ENCODE measurements at places on chromosomes 5 and 9.

DNA sequence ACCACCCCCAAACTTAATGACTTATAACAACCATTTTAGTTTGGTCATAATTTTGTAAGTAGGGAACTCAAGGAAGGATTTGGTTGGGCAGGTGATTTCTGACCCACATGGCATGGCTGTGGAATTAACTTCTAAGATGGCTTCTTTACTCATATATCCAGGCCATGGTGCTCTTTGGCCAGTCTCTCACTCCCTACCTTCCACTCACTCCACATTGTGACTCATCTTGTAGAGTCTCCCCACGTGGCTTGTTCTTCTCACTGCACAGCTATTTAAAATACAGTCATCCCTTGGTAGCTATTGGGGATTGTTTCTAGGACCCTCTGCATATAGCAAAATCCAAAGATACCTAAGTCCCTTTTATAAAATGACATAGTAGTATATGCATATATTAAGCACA is 76.6 kb upstream of the MAST4 start:
- no peak for DNase-seq

DNA sequence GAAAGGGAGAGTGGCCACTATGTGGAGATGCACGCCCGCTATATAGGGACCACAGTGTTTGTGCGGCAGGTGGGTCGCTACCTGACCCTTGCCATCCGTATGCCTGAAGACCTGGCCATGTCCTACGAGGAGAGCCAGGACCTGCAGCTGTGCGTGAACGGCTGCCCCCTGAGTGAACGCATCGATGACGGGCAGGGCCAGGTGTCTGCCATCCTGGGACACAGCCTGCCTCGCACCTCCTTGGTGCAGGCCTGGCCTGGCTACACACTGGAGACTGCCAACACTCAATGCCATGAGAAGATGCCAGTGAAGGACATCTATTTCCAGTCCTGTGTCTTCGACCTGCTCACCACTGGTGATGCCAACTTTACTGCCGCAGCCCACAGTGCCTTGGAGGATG is 19.8 kb downstream of the RGMB start:
- no peak for DNase-seq

DNA sequence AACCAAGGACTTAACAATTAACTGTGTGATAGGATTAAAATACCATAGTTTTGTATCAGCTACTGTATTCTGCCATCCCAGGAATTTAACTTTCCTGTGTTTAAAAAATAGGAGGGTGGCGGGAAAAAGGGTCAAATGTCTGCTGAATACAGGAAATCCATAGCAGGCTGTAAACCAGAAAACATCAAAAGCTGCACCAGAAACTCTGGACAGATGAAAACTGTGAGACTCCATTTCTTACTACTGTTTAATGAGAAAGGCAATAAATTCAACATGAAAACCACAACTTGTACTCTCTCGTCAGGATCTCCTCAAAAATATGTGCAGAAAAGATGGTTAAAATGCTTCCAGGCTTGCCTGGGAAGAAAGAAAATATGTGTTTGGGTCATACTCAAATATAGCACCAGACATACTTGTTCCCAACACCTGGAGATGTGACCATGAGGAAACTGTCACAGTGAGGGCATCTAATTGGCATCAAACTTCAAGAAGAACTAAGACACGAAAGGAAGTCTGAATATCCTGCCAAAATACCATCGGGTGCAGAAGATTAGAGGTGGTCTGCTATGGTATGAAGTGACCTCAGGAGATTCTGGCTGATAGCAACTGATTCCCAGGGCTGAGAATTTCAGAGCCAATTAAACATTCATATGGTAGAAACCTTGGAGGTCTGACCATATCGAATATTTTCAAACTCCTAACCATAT is 164.7 kb upstream of the TARS1 start:
- no peak for DNase-seq

GRCh38 chr5:72281764-72282499 is 38.1 kb downstream of the MRPS27 start:
- DNase-seq, result no peak

DNA sequence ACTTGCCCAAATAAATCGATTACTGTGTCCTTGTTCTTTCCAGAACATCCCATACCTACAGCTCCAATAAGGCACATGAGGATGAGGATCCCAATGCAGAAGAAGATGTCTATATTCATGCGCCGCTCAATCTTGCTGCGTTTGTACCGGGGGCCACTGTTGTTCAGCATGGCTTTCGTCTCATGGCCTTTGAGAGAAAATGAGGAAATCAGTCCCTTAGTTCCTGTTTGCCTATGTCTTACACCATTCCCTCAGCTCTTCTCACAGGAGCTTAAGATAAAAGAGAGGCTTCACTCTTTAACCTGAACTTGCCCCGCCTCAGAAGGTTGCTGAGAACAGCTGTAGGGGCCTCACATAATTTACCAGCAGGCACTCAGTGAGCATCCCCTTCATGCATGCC is 211.6 kb downstream of the ATP10B start:
- DNase-seq, result no peak

GRCh38 chr9:113317777-113318176 is 14.6 kb upstream of the RNF183 start:
- no peak for DNase-seq

- DNase-seq, result no peak
These were observed 88.1 kb downstream of the ANXA1 start for GRCh38 chr9:73239570-73240265.

- DNase-seq, result no peak
These were observed 1683.2 kb downstream of the MAT2B start for GRCh38 chr5:165188556-165189175.

- no peak for DNase-seq
These were observed 158.1 kb upstream of the IER5L start for GRCh38 chr9:129336130-129336528.

GRCh38 chr5:77768978-77769377 is 7.2 kb downstream of the TBCA start:
- no peak for DNase-seq

- no peak for DNase-seq
These were observed 33.8 kb upstream of the IL17B start for GRCh38 chr5:149412783-149413476.

DNA sequence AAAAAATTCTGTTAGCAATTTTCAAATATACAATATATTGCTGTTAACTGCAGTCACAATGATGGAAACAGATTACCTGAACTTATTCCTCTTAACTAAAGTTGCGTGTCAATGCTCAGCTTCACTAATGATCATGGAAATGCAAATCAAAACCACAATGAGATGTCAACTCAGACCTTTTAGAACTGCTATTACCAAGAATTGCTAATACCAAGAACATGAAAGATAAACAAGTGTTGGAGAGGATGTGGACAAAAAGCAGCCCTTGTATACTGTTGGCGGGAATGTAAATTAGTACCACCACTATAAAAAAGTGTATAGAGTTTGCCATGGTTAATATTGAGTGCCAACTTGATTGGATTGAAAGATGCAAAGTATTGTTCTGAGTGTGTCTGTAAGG is 1409.7 kb upstream of the CDH18 start:
- no peak for DNase-seq

- DNase-seq, result no peak
These were observed 17.9 kb upstream of the POC5 start for GRCh38 chr5:75734913-75735789.

DNA sequence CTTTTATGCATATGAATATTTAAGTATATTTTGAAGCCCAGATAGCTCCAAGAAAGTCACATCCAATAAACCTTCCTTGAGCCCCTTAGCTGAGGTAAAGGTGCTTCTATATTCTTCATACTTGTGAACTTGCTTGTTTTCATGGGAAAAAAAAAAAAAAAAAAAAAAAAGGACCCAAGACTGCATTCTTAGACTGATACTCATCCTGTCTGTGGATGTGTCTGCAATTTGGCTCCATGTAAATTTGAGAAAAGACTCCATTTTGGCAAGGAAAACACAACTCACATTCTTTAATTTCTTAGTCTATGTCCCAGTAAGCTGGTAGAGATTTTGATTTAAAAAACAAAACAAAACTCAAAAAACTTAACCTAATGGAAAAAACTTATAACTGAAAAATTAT is 238.3 kb downstream of the FBXL17 start:
- no peak for DNase-seq

DNA sequence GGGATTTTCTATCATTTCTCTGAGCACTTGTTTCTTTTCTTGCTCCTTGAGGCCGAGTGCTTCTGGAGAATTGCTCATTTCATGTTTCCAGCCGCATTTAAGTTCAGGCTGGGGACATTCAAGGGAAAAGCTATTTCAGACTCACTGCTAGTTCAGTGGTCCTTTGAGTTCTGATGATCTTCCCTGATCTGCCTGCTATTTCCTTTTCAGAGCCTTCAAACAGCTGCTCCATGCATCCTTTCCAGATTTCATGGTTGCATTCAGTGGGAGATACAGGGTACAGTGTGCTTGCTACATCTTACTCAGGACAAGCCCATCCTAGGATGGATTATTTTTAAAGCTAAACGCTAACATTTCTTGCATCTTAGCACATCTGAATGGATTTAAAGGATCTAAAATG is 14.7 kb downstream of the NDUFS4 start:
- no peak for DNase-seq

GRCh38 chr5:15023846-15024245 is 152.3 kb upstream of the ANKH start:
- DNase-seq, result no peak

- DNase-seq, result no peak
These were observed 21.9 kb downstream of the CEP120 start for GRCh38 chr5:123401320-123401719.

- DNase-seq, result no peak
These were observed 82.5 kb upstream of the ZNF169 start for GRCh38 chr9:94176608-94177007.

DNA sequence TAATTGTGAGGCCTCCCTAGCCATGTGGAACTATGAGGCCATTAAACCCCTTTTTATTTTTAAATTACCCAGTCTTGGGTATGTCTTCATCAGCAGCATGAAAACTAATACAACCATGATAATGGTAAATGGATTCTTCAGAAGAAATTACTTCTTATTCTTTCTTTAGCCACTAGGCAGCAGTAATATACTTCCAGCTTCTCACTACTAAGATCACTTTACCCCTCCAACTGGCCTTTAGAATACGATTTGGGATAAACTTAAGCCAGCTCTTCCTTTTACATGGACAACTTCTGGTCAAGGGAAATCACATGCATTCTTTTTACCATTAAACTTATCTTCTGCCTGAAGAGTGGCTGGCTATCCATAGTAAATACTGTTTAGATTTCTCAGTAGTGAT is 355.4 kb downstream of the MAN2A1 start:
- no peak for DNase-seq

GRCh38 chr5:8908055-8908683 is 637.7 kb downstream of the SEMA5A start:
- DNase-seq, result no peak

All from stimulated activated CD4-positive, alpha-beta T cell treated with anti-CD3 and anti-CD28 coated beads, Interleukin-1b, Interleukin-23, amount 100 ng/mL, for 1 hour (primary cell).